Stimulated activated CD8-positive, alpha-beta memory T cell treated with anti-CD3 and anti-CD28 coated beads, Interleukin-12 subunit alpha, Interleukin-12 subunit beta, amount 100 ng/mL, for 4 hours (primary cell): ENCODE measurements at places on chromosomes 11 and 22.

DNA sequence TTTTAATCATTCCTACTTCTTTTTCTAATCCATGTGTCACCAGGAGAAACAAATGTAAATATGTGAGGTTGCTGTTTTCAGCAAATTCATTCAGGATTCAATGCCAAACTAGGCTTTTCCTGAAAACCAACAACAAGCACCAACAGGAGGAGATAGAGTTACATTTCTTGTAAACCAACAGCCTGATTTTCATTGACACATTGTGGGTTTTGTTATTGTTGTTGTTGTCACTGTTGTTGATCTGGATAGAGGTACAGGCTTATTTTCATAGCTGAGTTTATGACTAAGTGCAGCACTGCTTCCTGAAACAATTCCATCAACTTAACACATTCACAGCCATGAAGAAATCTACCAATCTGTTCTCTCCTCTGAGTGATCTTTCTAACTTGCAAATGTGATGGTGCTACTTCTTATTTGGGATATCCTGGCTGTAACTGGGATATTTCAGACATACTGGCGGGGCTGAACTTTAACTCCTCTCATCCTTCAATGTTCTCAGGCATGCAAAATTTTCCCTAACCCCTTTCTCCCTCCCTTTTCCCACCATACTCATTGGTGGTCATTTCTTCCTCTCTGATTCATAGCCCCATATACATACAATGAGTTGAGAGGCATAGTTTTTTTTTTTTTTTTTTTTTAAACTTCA, 65.5 kb downstream of the ME3 start:
- no peak for DNase-seq

DNA sequence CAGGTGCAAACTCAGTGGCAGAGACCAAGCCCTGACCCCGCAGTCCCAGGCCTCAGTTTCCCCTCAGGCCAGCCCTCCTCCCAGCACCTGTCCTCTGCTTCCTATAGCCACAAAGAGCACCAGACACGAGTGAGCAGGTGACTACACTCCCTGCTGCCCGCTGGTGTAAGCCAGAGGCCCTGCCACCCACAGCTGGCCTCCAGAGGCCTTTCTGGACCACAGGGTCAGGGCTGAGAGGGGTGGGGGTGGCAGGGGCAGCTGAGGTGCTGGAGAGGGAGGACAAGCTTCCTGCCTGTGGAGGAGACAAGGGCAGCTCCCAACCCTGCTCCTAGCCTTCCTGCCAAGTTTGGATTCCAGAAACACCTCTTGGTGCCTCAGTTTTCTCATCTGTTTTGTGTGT, 31.3 kb upstream of the WNT7B start:
- DNase-seq: no peak

DNA sequence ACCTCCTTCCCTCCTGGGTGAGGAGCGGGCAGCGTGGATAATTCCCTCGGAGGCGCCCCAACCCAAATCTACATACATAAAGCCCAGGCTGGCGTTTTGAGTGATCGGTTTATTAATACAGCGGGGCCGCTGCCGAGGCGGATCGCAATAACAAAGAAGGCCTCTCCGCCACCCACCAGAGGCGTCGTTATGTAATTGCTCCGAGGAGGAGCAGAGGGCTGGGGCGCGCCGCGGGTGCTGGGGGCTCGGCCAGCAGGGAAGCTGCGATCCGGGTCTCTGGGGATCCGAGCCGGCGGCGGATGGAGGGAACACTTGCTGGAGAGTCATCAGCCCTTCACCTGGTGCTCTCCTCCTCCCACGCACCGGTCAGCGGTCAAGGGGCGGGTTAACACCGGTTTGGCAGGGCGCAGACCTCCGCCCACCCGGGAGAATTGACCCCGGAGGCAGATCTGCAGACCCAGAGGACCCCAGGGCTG, 6.4 kb upstream of the TP53I11 start:
- no peak for DNase-seq

DNA sequence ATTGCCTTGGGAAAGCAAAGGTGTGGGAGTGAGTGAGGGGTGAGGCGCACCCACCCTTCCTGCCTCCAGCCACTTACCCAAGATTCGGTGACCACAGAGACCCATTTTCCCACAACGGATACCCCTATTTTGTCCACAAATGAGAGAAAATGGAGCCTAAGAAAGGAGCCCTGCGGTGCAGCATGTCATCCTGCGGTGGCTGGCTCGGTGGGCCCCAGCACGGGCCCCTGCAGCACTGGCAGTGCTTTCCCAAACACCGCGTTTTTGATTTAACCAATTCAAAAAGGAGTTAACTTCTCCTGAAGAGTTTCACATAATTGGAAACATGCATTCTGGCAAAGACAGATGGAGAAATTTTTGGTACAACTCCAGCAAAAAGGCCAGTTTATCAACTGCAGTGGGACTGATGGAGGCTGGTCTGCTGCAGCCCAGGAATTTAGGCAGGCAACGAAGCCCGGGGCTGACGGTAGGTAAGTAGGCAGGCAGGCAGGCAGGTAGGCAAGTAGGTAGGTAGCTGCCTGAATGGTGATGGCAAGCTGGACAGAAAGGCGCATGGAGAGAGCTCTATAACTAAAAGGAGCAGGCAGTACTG, 84.2 kb downstream of the FDX1 start:
- no peak for DNase-seq

GRCh38 chr22:30755759-30756124, 61.1 kb downstream of the OSBP2 start:
- DNase-seq: no peak

- DNase-seq: no peak
Measured at GRCh38 chr11:43735961-43736360, 55.4 kb downstream of the HSD17B12 start.

DNA sequence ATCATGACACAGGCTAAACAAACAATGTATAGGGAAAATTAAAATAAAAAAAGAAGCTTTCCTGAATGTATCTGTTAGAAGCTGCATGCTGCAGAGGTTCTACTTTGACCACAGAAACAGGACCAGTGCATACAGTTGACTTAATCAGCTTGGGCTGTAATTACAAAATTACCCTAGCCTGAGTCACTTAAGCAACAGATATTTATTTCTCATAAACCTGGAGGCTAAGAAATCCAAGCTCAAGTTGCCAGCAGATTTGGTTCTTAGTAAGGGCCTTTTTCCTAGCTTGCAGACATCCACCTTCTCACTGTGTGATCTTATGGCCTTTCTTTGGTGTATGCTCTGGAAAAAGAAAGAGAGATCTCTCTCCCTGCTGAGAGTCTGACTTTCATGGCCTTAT, 946.5 kb upstream of the RAG2 start:
- no peak for DNase-seq

GRCh38 chr11:96134602-96135001, 208.4 kb downstream of the MAML2 start:
- DNase-seq: no peak

DNA sequence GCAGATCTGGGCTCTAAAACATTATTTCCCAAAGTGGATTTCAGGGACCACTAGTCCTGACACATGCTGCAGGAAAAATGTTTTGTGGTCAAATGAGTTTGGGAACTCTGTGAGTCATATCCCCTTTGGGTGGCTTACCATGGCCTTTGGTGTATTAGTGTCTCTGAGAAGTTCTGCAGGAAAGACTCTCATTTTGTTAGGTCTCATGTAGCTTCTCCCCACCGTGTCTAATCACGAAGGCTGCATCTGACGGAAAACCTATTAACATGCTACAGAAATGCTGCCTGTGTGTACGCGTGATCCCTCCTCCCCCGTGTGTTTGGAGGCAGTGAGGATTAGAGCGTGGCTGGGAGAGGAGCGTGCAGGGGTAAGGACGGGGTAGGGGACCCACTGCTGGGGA, 191.7 kb downstream of the ST3GAL4 start:
- DNase-seq: no peak

GRCh38 chr11:114095899-114096298, 36.4 kb downstream of the ZBTB16 start:
- DNase-seq: no peak

- DNase-seq: no peak
Measured at GRCh38 chr11:17798253-17798652, 63.7 kb downstream of the KCNC1 start.

DNA sequence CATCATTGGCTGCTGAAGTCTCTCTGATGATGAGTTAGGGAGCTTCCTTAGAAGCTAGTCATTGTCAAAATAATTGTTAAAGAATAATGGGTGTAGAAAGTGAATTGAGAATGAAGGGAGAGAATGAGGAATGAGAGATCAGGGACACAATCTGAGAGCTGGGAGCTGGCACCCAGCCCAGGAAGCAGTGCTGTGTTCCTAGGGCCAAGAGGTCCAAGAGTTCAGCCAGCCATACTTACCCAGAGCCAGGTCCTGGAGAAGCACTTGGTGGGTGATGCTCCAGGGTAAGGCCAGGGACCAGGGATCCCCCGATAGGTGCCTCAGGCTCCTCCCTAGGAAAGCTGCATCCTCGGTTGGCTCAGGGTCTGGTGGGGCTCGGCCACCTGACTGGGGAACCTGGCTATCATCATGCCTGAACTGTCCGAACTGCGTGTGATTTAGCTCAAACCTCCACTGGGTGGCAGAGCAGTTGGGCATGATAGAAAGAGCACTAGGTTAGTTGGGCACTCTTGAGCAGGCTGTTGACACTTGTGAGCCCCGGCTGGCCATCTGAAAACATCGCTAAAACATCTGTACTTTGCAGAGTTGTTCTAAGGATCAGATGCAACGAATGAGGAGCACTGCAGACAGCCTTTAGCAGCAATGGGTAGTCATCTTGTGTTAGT, 123.9 kb upstream of the NCAM1 start:
- DNase-seq: no peak

GRCh38 chr11:9112075-9112474, 20.7 kb upstream of the SCUBE2 start:
- no peak for DNase-seq

DNA sequence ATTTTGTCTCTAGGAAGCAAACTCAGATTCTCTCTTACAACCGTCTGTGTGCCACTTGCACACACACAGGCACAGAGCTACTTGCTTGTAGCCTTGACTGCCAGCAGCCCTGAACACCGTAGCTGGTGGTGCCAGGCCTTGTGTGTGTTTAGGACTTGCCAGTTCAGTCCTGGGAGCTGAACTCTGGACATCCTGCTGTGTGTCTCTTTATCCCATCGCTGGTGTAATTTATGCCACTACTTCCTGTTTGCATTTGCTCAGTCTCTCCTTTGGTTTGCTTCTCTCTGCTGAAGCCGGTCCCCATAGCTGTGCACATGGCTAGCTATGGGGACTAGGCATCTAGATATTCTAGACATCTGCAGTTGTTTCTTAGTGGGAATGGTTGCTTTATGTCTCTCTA, 24.0 kb downstream of the MARK2 start:
- no peak for DNase-seq

GRCh38 chr22:19086896-19087295, 35.3 kb downstream of the DGCR2 start:
- no peak for DNase-seq

- DNase-seq: no peak
Measured at GRCh38 chr11:6648501-6648900, 7.1 kb downstream of the DCHS1 start.

- no peak for DNase-seq
Measured at GRCh38 chr11:19849107-19849789, 136.6 kb downstream of the NAV2 start.

GRCh38 chr11:88035271-88035670, 140.0 kb downstream of the RAB38 start:
- no peak for DNase-seq

DNA sequence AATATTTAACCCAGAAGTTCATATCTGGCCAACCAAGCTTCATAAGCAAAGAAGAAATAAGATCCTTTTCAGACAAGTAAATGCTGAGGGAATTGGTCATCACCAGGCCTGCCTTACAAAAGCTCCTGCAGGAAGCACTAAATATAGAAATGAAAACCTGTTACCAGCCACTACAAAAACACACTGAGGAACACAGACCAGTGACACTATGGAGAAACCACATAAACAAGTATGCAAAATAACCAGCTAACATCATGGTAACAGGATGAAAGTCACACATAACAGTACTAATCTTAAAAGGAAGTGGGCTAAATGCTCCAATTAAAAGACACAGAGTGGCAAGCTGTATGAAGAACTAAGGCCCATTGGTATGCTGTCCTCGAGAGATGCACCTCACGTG, 311.4 kb downstream of the DYNC2H1 start:
- no peak for DNase-seq

DNA sequence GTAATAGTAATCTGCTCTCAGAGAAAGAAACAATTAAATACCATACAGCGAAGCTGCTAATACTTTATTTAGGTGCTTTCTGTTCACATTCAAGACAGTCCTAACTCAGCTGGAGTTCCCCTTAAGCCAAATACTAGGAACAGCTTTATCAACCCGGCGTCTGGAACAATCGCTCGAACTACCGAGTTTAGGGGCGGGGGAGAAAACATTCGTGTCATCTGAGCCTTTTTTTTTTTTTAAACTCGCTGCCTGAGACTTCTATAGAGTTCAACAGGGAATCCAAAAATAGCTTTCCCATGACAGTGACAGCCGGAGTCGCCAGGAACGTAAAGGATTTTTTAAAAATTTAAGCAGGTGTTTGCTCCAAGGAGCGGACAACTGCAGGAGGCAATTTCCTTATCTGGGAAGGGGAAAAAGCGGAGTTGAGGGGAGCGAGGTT, 852 bp downstream of the TRAF6 start:
- no peak for DNase-seq

DNA sequence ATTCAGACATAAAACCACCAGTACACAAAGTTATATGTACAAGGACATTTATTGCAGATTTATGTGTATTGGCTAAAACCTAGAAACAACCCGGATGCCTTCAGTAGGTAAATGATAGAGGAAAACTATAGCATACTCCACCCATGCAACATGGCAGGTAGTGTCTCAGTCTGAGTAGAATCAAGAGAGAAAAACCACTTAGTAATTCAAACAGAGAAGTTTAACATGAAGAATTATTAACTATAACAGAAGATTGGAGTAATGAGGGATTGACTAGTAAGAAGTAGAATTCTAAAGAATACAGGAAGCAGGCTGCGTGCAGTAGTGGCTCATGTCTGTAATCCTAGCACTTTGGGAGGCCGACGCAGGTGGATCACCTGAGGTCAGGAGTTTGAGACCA, 16.2 kb upstream of the SPTY2D1 start:
- DNase-seq: no peak

- DNase-seq: no peak
Measured at GRCh38 chr11:78346799-78347198, 70.8 kb downstream of the GAB2 start.
